ENCODE measurements at places on chromosomes 6 and 20.
A peak's percentile ranks its signal among the peaks of the same experiment; 100 is the strongest.

DNA sequence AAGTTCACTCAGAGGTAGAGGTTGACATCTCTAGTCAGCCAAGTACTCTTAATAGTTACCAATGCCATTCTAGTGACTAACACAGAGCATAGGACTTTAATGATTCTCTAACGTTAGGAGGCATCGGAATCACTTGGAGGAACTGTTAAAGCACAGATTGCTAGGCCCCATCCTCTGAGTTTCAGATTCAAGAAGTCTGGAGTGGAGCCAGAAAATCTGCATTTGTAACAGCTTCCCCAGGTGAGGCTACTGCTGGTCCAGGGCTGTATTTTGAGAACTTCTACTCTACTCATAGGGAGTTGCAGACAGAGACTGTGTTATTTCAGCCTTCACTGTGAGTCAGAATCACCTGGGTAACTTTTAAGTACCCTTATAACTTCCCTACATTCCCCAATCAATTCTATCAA is 5.7 kb downstream of the LMBRD1 start:
- DNase-seq = no peak

- no peak for DNase-seq
Observed at GRCh38 chr6:36760685-36761435, 63.2 kb downstream of the RAB44 start.

GRCh38 chr6:106253731-106254130 is 71.8 kb downstream of the ATG5 start:
- no peak for DNase-seq

DNA sequence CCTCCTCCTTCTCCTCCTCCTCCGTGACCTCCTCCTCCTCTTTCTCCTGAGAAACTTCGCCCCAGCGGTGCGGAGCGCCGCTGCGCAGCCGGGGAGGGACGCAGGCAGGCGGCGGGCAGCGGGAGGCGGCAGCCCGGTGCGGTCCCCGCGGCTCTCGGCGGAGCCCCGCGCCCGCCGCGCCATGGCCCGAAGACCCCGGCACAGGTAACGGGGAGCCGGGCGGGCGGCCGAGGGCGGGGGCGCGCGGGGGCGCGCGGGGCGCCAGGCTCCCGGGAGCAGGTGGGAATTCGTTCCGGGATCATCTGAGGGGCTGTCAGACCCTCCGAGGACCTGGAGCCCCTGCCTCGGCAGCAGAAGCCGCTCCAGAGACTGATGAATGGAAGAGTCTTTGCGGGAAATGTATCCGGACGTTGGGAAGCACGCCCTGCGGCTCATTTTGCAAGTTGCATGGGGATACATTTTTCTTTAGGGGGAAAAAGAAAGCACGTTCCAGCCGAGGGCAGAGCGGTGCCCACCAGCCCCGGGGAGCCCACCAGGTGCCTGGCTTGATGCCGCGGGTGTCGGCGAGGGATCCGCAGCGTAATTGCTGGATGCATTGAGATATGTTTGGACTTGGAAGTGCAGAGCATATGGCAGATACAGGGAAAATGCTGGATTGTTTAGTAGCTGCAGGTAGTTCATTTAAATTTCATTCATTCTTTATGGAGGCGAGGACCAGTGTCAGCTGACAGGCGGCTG is 394 bp downstream of the MYB start:
- DNase-seq = peak; percentile 20

DNA sequence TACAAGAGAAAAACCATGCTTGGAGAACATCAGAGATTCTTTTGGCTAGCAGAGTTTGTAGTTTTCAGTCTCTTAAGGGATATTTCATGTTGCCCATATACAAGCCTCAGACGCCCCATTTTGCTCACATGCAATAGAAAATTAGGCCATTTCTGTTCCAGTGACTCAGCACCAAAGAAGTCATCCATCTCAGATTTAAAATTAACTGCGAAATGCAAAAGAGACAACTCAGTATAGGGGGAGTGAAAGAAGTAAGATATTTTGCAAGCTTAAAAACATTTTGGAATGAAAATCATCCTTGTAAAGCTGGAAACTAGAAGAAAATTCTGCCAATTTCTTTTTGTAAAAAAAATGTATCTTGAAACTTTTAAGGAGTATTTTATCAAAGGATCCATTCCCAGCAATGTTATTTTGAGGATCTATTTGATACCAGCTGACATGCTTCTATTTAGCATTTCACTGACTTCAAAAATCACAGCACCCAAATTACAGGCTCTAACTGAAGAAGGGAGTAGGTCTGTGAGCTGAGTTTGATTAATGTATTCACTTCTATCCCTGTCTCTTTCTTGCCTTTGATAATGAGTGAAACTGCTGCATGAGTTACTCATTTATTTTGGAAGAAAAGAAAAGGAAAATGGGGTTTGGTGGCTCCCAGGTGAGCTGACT is 223.7 kb upstream of the SULF2 start:
- DNase-seq = no peak

- no peak for DNase-seq
Observed at GRCh38 chr20:3334156-3334943, 73.1 kb downstream of the DNAAF9 start.

DNA sequence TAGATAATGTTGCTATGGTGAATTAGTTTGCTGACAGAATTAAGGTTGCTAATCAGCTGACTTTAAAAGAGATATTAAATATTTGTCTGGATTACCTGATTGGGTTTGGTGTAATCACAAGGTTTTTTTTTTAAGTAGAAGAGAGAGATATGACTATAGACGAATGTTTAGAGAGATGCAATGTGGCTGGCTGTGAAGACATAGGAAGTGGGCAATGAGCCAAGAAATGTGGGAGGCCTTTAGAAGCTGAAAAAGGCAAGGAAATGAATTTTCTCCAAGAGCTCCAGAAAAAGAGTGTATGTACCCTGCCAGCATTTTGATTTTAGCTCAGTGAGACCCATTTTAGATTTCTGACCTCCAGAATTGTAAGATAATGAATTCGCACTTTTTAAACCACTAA is 598.3 kb downstream of the PKHD1 start:
- no peak for DNase-seq
